ENCODE measurements at places on chromosomes 3 and 15. TPM values are rescaled to one million over a fixed set of nuclear protein-coding genes. Genes with fewer than 3 reads are reported as not detected.

OXSR1 gene
- 35.6 TPM for total RNA-seq

DAPK2 gene
- total RNA-seq, result not detected

VPS13C gene
- 11.2 TPM for total RNA-seq

SPSB4 gene
- total RNA-seq, result not detected

DNA sequence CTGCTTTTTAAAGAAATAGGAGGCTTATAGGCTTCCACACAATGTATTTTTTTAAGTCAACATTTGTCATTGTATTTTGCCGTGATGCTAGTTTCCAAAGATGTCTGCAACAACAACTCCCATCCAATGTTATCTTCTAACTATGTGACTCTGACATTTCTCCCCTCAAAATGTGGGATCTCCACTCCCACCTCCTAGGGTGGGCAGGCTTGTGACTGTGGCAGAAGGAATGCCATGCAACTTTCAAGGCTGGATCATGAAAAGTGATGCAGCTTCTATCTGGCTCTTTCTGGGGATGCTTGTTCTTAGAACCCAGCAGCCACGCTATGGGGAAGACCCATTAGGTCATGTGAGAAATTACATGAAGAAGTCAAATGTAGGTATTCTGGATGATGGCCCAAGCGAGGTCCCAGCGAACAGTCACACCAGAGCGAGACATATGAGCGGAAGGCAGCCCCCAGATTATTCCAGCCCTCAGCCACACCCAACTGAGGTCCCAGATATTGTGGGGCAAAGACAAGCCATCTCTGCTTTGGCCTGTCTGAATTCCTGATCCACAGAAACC is 124.3 kb downstream of the BDH1 start:
- DNase-seq, result no peak

Data from HT1080 (cell line).